ENCODE measurements at places on chromosomes 1 and 21. TPM values are rescaled to one million over a fixed set of nuclear protein-coding genes. Genes with fewer than 3 reads are reported as not detected.

Gene COL9A2
- 2.9 TPM for total RNA-seq

Gene HSPG2
- total RNA-seq: 171 TPM

Gene UBE2U
- total RNA-seq: not detected

Gene PEF1
- total RNA-seq: 58.4 TPM

Gene FGR
- 0.18 TPM for total RNA-seq

Gene SPOCD1
- total RNA-seq: 0.54 TPM

Gene F3
- total RNA-seq: 2.6 TPM

Gene RIMKLA
- total RNA-seq: 13.6 TPM

Gene FCER1A
- not detected for total RNA-seq

Gene CLCNKB
- total RNA-seq: not detected

Gene AGO4
- 14.8 TPM for total RNA-seq

Gene LRRC38
- total RNA-seq: not detected

Gene TRIM67
- total RNA-seq: 0.08 TPM

Gene GLUL
- total RNA-seq: 55.2 TPM

Gene DARS2
- 28.8 TPM for total RNA-seq

Gene FABP3
- 0.49 TPM for total RNA-seq

Gene NMNAT2
- 0.39 TPM for total RNA-seq

Data from Panc1 (cell line).